Amniotic epithelial cell (primary cell): ENCODE measurements at places on chromosomes 6 and 20.

DNA sequence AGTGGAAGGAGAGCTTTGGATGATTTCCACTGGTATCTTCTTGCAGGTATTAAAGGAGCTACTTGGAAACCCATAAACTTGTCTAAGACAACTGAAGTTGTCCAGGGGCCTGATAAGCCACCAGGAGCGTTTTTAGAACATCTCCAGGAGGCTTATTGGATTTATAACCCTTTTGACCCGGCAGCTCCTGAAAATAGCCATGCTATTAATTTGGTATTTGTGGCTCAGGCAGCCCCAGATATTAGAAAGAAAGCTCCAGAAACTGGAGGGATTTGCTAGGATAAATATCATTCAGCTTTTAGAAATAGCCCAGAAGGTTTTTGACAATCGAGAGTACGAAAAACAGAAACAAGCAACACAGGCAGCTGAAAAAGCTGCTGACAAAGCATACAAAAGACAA is 461.0 kb upstream of the HTR1E start:
- no peak for DNase-seq

DNA sequence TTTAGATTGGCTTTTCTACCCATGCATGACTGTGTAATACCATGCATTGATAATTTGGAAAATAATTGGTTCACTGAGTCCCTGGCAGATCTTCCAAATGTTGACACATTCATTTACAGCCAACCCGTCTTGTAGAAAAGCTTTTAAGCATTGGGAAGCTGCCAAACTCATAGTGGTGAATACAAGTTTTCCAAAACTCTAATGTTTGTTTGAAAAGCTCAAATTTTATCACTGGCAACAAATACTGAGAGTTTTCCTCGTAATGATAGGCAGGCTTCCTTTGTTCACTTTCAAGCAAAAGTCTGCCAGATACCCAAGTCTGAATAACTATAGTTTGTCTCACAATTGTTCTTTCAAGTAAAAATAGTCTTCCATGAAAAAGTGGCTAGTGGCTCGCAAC is 143.0 kb downstream of the FIG4 start:
- DNase-seq, result no peak

DNA sequence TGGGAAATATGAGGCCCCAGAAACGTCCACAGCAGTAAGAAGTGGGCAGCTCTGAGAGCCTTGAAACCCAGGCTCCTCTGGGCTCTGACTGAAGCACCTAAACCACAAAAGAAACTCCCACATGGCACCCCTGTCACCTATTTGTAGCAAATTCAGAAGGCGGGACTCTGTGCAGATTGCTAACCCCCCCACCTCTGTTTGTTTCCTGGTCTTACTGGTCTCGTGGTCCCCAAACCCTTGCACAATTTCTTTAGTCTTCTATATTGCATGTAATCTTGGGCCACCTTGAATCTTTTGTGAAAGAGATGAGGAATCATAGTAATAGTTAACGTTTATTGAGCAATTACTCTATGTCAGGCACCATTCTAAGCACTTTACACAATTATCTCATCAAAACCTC is 154.3 kb downstream of the PREX1 start:
- no peak for DNase-seq

DNA sequence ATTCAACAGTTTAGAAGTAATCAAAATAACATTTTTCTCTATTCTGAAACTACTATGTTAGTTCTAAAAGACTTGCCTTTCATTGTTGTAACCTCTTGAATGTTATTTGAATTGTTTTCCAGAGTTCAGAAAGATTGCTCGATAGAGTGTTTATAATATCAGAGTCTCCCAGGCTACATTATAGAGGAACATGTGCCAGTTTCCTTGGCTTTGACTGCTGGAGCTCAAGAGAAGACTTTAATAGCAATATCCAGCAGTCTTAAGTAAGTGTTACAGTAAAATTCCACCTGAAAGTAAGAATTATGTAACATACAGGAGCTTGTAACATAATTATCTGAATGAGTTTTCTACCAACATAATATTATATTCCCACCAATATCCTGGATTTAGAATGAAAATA is 991.8 kb upstream of the ADGRB3 start:
- DNase-seq, result no peak

DNA sequence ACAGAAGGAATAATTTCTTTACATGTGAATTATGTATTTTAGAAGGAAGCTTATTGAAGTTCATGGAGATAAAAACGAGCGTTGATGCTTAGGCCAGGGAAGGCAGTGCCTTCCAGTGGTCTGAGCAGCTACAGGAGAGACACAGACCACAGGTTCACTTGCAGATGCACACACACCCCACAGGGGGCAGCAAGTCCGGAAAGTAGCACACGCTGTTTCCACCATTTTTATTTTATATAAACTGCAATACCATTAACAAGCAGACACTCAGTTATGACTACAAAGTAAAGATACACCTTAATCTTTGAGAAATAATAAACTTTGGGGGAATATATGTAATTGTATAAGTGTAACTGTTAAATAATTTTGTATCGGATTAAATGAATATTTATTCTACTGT is 13.5 kb upstream of the DACT2 start:
- DNase-seq, result no peak

GRCh38 chr20:41224281-41224680 is 86.9 kb downstream of the PLCG1 start:
- DNase-seq, result no peak
